ENCODE measurements at places on chromosomes 2 and 18.

DNA sequence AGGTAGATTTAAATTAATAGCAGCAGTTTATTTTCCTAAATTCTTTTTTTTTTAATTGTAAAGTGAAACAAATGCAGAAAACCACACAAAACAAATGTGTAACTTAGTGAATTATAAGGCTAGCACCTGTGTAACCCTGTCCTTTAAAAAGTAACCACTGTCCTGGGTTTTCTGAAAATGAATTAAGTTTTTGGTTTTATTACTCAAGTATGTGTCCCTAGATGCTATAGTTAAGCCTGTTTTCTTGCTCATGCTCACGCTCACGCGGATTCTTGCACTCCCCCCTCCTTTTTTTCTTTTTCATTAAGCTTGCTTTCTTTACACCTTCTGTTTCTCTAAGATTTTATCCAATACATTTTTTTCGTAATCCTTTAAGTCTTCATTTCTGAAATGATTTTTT, 207.7 kb upstream of the STON1 start:
- DNase-seq: no peak

GRCh38 chr2:134692499-134692898, 26.3 kb downstream of the TMEM163 start:
- no peak for DNase-seq

DNA sequence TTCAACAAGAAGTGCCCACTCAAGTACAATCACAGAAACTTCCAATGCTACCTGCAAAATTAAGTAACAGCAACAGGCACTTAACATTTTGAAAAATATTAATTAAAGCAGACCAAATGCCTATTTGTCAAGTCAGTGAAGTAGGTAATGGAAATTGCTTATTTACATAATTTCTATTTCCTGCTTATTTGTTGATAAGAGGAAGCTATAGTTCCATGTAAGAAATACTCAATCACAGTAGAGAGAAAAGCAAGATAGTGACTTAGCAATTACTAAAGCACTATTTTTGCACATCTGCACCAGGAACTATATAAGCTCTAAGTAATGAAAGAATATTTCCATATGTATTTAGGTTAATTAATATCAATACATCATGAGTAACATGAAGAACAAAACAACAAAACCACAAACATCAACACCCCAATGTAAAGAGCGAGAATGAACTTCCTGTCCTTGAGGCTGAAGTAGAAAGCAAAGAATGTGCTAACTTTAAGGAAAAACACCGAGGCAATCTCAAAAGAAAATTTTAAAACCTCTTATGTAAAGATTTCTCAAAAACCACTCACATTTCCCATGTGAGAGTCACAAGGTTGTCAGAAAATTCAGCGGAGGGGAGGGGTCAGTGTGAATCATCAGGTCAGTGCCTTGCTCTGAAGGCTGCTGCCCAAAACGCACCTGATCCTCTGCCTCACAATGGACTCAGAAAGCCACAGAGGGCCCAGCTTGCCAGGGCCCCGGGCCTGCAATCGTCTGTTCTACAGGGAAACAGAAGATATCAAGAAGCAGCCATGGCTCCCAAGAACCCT, 12.5 kb downstream of the NPC1 start:
- no peak for DNase-seq

- no peak for DNase-seq
These were observed 87.5 kb upstream of the COPS8 start for GRCh38 chr2:236998236-236998635.

DNA sequence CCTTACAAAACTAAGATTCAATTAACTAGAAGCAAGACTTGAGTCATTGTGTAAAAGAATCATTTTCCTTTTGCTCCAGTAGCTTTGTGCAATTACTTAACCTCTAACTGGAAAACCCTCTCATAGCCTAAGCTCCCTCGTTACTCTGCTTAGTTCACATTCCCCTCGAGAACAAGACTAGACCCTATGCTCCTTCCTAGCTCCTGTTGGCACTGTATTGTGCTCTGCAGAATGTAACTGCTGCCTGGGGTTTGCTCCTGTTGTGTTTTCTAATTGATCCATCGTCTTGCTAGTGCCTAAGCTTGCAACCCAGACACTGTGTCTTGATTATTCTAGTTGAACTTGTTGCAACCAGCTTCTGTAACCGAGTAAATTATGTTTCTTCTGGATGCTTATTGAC, 347.0 kb downstream of the ZNF804A start:
- no peak for DNase-seq

DNA sequence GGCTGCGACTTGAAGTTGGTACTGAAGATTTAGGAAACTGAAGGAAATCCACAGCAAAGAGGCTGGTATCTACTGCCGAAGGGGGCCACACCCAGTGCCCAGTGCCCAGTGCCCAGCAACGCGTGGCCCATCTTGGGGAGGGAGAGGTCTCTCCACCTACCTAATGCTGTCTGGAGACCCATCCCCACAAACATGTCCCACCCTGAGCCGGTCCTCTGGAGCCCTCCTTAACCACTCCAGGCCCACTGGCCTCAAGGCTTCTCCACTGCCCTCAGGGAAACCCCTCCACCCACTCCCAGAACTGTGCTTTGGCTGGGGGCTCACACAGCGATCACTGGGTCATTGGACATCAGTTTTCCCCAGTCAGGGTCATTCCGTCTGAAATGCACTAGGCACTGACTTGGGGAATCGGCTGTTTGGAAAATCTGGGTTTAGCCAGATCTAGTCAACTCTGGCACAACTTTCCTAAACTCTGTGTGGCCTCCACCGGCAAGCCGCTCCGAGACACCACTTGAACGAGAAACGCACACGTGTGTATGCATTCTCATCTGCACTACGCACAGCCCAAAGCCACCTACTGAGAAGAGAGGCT, 20.1 kb downstream of the GPR55 start:
- no peak for DNase-seq

DNA sequence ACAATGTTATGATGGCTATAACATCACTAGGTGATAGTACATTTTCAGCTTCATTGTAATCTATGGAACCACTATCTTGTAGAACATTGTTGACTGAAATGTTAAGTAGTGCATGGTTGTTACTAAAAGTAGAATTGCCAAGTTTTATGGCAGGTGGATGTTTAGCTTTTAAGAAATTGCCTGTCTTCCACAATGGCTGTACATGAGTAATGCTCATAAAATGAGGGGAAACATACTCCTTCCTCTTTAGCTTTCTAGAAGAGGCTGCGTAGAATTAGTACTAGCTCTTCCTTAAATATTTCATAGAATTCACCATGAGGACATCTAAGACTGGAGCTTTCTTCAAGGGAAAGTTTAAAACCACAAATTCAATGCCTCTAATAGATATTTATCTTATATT, 161.0 kb downstream of the TPGS2 start:
- no peak for DNase-seq

- no peak for DNase-seq
These were observed 172.4 kb downstream of the FBXO15 start for GRCh38 chr18:73975266-73975665.

DNA sequence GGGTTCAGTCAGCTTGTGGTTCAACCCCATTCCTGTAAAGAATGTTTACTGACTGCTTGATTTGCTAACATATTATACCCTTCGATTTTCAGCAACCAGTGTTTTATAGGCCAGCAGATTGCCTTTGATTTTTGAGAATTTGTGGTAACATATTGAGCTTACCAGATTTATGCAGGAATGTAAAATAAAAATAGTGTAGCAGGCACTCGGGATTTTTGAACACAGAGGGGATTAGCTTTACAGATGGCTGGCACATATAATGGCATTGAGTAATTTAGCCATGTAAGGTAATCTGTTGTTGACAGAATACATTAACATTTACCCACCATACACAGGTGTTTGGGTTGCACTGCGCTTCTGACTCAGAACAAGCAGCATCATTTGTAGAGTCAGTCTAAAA, 354.0 kb downstream of the LRRTM1 start:
- DNase-seq: no peak

DNA sequence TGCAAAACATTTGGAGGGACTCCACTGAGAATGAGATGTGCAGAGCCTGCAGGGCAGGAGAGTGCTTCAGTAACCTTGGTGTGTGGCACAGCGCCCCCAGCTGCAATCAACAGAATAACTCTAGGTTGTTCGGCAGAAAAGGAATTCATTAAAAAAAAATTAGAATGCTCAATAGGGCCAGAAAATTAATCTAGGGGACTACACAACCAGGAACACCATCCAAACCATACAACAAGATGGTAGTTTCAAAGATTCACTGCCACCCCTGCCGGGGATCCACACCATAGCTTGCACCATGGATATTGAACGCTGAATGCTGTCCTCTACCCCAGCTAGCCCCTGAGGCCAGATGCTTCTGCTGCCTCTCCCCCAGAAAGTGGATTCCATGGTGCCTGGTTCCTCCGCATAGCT, 50.1 kb downstream of the THUMPD2 start:
- no peak for DNase-seq

GRCh38 chr18:58302811-58303210, 258.8 kb downstream of the NEDD4L start:
- no peak for DNase-seq

DNA sequence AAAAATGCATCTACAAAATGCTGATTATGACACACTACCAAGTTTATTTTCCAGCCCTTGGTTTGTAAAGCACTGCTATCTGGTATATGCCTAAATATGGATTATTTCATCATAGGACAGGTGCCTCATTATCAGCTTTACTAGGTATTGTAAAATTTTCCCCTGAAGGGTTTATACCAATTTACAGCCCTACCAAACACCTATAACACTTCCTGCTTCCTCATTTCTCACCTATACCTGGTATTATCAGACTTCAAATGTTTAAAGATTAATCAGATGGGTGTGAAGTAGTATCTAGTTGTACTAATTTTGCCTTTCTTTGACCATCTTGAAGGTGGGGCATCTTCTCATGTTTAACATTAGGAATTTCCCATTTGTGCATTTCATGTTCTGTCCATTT, 26.8 kb downstream of the RMND5A start:
- DNase-seq: no peak

- no peak for DNase-seq
These were observed 20.0 kb upstream of the STAT4 start for GRCh38 chr2:191170773-191171172.
